ENCODE measurements at places on chromosomes 3 and 15.

DNA sequence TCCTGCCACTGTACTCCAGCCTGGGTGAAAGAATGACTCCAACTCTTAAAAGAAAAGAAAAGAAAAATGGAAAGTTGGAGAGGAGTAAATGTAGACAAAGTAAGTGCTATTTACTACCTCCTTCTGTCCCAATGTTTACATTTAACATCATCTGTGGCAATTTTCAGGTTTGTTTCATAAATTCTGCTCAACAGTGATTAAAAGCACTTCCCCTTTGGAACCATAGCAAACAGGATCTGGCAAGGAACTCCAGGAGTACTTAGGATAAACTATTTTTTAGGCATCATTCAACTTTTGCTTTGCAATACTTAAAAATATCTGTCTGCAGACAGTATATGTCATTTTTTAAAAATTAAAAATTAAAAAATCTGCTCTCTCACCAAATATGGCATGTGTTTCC is 5.5 kb upstream of the CX3CR1 start:
- DNase-seq, result no peak

DNA sequence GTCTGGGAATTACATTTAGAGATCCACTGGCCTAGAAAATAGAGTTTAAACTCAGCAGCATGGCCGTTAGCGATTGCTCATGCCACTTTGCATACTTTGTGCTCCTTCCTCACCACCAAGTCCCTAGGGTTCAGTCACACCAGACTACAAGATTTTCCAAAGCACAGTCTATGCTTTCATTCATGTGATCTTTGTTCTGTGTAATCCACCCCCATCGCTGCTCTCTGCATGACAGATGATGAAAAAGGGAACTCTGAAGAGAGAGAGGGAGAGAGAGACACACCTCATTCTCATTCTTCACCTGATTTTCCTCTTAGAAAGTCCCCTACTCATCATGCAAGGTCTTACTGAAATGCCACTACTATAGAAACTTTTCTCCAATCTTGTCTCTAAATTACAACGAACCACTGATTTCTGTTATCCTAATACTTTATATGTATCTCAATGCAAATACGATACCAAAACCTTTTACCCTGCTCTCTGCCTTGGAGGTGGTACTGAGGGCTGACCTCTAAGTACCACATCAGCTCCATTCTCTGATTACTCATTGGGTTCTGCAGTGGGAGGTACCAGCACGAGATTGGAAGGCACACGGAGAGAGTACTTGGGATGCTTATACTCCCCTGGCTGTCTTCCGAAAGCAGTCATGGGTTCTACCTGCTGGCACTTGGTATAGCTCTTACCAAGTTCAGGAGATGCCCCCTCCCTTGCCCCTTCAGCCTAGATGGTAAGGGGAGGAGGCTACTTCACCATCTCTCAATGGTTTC is 1.1 kb upstream of the PARP15 start:
- DNase-seq, result no peak

DNA sequence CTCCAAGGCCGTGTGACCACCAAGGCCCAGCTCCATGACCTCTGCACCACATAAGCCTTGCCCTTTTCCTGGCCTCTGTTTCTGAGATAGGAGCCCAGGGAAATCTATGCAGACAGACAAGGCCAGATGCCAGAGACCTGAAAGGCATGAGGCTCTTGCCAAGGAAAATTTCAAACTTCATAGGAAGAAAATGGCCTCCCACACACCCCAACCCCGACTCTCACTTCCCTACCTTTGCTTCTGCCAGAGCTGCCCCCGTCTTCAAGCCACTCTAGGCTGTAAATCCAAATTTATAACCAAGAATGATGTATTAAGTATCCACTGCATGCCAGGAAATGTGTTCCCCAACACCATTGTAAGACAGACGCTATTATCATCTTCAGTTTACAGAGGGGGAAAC is 65.5 kb upstream of the HRH1 start:
- no peak for DNase-seq

GRCh38 chr3:158742871-158743663 is 10.8 kb upstream of the RARRES1 start:
- DNase-seq, result peak; percentile 85

- DNase-seq, result no peak
These were observed at the start of gene SH3GL3 for GRCh38 chr15:83446904-83447709. Gene SH3GL3, plus strand, starts transcription at chr15:83447341. Its CDS starts 193 bp downstream, at chr15:83447534.

DNA sequence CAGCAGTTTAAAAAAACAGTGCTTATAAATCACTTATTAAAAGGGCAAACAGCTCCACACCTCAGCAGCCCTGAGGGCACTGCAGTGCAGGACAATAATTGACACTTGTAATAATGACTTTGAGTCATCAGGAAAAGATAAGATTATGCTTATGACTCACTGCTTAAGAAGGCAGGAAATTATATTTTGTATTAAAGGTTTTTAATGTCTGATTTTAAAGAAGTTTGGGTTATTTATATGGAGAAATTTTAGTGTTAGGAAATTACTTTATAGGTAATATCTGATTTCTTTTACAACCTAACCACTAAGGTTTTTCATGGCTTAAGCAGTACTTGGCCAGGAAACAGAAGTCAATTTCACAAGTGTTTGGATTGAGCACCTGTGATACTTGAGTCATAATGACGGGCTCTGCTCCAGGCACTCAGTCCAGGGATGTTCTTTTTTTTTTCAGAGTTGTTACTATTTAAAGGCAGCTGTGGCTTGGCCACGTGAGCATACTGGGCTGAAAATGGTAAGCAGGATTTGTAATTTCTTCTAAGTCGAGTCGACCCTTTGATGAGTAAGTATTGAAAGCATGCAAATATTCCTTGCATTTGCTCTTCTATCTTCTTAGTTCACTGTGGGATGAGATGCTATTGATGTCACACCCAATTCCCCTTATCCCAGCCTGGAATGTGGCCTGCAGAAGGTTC is 21.6 kb upstream of the SLC6A20 start:
- DNase-seq, result peak; percentile 85

- DNase-seq, result no peak
These were observed 77.6 kb downstream of the MAGI1 start for GRCh38 chr3:65961128-65961527.

GRCh38 chr3:172034786-172035685 is 4.3 kb upstream of the FNDC3B start:
- no peak for DNase-seq

DNA sequence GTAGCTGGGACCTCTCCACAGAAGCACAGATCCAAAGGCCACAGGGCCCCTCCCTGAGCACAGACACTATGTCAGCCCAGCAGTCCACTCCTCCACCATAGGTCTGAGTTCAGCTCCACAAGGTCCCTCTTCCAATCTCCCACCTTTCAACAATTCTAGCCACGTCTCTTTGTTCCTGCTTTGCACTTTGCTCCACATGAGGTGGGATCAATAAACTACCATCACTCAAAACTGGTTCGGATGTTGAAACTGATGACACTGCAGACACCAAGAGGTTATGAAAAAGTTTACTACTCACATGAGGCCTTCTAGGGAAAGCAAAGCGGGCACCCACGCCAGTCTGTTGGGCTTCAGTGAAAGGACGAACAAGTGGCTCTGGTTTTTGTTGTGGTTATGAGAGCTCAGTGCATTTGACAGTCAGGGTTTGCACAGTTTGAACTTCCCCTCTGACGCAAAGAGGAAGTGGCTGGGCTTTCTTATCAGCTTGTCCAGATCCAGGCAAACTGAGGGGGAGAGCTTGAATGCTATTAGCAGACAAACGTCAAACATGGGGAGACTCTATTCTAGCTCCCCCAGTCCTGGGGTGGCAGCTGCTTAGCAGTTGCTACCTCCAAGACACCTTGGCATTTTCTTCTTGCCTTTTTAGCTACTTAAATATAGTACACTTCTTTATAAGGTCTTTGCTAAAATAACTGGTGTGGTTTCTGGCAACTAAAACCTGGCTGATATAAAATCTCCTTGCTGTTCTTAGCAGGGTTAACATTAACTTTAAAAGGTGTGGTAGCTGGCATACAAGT is 37.8 kb downstream of the ZNF445 start:
- DNase-seq, result no peak

- DNase-seq, result no peak
These were observed 107.8 kb upstream of the BCL6 start for GRCh38 chr3:187852842-187853730.

DNA sequence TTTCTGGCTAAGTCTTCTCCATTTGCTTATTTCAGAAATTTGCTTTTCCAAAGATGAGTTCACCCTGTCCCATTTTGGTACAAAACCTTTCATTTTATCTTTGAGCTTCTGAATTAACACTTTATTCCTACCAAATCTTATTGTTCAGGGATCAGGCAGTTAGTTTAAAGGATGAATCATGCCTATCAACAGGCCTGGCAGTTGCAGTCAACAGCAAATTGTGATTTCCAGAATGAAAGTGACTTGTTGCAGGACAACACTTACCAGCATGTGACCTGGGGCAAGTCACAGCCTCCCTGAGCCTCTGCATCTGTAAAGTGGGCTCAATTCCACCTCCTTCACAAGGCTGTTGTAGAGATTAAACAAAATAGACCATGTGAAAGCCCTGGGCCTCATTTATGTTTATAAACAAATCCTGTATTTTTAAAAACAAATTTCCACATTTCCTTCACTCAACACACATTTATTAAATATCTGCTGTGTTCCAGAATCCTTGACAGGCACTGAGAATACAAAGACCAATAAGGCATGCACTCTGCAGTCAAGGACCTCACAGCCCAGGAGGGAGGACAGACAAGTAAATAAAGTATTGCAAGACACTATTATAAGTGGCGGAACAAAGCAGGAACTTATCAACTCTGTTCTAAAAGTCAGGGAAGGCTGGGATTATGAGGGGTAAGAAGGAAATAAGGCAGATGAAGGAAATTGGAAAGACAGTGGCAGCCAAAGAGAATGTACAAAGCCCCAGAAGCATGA is 359.1 kb upstream of the IL12A start:
- no peak for DNase-seq

DNA sequence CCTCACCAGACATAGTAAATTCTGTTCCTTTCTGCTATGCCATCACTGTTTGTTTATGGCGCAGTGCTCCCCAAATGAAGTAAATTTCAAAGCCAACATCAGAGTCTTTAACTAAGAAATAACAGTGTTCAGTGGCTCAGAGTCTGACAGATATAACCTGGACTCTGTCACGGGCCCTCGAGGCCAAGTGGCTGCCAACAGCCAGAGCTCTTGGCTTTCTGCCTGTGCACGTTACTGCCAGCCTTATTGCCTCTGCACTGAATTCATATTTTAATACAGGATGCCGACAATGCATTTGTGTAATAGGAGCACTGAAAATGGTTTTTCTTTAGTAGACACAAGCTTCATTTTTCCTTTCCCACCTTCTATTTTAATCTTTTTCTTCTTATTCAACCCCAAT is 219.9 kb downstream of the NLGN1 start:
- no peak for DNase-seq

- DNase-seq, result no peak
These were observed at the start of gene C2CD4A for GRCh38 chr15:62066663-62067447. Gene C2CD4A, plus strand, starts transcription at chr15:62066977. Its CDS starts 637 bp downstream, at chr15:62067614.

DNA sequence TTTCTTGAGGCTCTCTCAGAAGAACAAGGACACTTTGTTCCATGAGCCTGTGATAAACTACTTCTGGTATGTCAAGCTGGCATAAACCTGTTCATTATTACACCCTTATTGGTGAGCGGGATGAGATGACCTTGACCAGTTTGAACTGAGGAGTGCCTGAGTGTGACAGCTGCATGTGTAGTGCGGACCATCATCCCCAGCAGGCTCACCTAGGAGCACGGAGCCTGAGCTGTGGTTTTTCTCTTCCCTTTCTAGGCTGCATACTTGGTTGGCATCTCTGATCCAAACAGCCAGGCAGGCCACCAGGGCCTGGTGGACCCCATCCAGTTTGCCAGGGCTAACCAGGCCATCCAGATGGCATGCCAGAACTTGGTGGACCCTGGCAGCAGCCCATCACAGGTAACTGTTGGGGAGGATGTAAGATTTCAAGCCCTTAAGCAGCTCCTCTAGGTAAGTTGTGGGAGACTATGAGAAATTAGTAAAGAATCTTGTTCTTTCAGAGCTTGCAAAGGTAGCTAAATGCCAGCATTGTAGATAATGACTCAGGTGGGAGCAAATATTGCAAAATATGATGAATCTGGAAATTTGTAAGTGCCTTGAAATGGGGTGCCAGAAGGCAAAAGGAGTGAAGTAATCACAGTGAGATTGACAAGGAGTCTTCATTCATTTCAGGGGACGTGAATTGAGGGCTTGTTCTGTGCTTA is 288.9 kb upstream of the TPM1 start:
- no peak for DNase-seq

DNA sequence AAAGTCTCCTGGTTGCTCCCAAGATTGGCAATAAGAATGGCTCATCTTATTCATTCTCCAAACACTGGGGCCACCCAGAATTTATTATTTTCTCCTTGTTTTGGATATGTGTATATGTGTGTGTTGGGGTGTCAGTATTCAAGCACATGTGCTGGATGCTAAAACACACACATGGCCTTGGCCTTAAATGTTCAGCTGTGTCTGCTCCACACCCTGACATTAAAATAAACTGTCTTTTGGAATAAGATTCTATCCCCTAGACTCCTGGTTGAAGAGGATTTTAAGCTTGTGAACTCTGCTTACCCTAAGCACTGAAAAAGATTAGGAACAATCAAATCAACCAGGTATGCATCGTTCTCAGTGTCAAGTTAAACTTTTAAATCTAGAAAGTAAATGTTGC is 382.9 kb upstream of the MCTP2 start:
- no peak for DNase-seq

- no peak for DNase-seq
These were observed 47.4 kb upstream of the MKRN3 start for GRCh38 chr15:23518104-23518503.

- DNase-seq, result no peak
These were observed 4.4 kb upstream of the CA12 start for GRCh38 chr15:63385911-63386531.

GRCh38 chr3:19970327-19970726 is 23.4 kb downstream of the RAB5A start:
- DNase-seq, result no peak

DNA sequence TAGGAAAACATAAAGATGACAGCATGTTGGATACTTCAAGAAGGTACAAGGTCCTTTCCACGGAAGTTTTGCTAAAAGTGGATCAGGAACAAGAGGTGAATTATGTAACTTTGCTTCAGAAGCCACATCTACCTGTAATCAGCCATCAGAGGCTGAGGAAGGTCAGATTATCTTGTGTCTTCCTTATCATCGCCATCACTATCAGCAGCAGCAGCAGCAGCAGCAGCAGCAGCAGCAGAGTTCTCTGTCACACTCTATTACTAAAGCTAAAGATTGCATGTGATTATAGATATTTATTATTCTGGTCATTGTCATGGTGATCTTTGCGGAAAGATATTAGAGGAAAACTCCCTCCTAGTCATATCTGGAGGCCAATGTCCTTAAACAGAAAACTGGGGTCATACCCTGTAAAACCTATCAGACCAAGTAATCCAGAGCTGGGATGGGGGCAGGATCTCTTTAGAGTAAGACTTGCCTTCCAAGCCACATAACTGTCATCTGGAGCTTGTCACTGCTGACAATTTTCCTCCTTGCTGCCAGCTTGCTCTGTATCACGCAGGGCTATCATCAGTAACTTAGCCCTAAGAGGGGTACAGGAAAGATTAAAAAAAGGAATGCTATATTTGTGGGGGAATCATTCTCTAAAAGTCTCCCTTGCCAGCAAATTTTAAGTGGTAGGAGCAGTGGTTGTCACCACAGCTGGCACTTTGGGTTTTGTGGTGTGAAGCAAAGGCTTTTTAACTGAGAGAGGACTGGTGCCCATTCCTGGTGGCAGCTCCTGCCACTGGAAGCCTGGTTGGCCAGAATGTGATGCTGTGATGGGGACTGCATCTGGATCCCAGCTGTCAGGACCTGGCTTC is 130.9 kb upstream of the RASGRP1 start:
- DNase-seq, result no peak

Measured in fibroblast of skin of left biceps (primary cell).